Activated naive CD8-positive, alpha-beta T cell treated with anti-CD3 and anti-CD28 coated beads, Interleukin-2, amount 50 U/mL, for 24 hours (primary cell): ENCODE measurements at places on chromosomes 13 and 19.

DNA sequence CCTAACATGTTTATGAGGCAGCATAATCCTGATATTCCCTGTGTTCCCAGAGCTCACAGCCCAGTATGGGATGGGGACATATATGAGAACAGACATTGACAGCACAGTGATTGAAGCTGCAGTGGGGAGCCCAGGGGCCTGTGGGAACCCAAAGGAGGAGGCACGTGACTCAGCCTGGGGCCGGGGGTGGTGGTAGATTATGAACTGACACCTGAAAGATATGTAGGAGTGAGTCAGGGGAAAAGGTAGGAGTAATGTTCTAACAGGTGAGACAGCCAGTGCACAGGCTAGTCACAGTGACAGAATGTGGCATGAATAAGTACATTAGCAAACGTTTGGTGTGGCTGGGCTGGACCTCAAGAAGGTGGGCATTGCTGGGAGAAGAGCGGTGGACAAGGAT lies 29.0 kb downstream of the CKM start:
- H3K27me3 ChIP-seq = no peaks in the 10 kb centered on the region
- peaks cover 23% of the 10 kb centered on the region for H3K36me3 ChIP-seq
- DNase-seq = no peak
- H3K27ac ChIP-seq = no peak overlapping the region

- H3K4me1 ChIP-seq = peaks cover 2% of the 10 kb centered on the region
- H3K36me3 ChIP-seq = peaks cover 92% of the 10 kb centered on the region
- no peak overlapping the region for H3K27ac ChIP-seq
- H3K27me3 ChIP-seq = no peaks in the 10 kb centered on the region
Measured at GRCh38 chr19:36398571-36398970, 19.6 kb upstream of the ZFP14 start.

DNA sequence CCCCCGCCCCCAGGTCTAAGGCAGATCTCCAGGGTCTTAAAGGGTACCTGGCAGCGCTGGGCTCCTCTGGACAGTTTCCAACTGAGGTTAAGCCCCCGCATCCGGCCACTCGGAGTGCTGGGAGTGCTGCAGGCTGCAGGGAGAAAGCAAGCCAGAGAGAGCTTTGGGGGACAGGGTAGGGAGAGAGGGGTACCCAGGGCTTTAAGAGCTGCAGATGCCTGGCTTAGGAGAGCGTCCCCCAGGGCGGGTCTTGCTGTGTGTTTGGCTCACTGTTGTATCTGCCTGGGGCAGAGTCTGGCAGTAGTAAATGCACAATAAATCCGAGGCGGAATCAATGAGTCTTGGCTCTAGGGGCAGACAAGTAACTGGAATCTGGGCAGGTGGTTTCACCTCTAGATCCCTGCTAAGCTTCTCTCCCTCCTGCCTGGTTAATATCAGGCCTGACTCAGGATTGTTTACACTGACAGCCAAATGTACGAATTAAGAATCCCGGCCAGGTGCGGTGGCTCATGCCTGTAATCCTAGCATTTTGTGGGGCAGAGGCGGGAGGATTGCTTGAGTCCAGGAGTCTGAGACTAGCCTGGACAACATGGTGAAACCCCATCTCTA lies 798 bp upstream of the COX6B2 start:
- H3K4me1 ChIP-seq = peaks cover 18% of the 10 kb centered on the region
- H3K27ac ChIP-seq = no peak overlapping the region
- DNase-seq = no peak
- no peaks in the 10 kb centered on the region for H3K36me3 ChIP-seq

DNA sequence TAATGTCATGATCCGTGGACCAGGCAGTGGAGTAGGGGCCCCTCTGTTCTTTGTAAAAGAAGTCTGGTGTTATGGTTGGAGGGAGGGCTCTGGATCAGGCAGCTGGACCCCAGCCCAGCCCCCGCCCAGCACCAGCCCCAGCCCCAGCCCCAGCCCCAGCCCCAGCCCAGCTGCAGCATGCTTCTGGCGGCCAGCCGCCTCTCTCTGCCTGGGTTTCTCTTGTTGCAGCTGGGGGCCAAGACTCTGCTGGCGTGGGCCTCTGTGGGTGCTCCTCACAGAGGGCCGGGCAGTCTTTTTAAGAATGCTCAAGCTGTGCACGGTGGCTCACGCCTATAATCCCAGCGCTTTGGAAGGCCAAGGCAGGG lies 17.9 kb downstream of the DOT1L start:
- peaks cover 15% of the 10 kb centered on the region for H3K4me1 ChIP-seq
- H3K27ac ChIP-seq = no peak overlapping the region
- no peak for DNase-seq
- no peaks in the 10 kb centered on the region for H3K27me3 ChIP-seq

- H3K36me3 ChIP-seq = peaks cover 5% of the 10 kb centered on the region
- H3K4me3 ChIP-seq = no peak overlapping the region
- H3K27ac ChIP-seq = no peak overlapping the region
- no peak for DNase-seq
- H3K27me3 ChIP-seq = no peaks in the 10 kb centered on the region
- peaks cover 16% of the 10 kb centered on the region for H3K4me1 ChIP-seq
Measured at GRCh38 chr19:6103217-6103644, 7.1 kb downstream of the RFX2 start.

- H3K4me3 ChIP-seq = no peak overlapping the region
- no peak for DNase-seq
- no peak overlapping the region for H3K27ac ChIP-seq
- no peaks in the 10 kb centered on the region for H3K36me3 ChIP-seq
Measured at GRCh38 chr13:44347949-44348348, 25.7 kb upstream of the SERP2 start.

DNA sequence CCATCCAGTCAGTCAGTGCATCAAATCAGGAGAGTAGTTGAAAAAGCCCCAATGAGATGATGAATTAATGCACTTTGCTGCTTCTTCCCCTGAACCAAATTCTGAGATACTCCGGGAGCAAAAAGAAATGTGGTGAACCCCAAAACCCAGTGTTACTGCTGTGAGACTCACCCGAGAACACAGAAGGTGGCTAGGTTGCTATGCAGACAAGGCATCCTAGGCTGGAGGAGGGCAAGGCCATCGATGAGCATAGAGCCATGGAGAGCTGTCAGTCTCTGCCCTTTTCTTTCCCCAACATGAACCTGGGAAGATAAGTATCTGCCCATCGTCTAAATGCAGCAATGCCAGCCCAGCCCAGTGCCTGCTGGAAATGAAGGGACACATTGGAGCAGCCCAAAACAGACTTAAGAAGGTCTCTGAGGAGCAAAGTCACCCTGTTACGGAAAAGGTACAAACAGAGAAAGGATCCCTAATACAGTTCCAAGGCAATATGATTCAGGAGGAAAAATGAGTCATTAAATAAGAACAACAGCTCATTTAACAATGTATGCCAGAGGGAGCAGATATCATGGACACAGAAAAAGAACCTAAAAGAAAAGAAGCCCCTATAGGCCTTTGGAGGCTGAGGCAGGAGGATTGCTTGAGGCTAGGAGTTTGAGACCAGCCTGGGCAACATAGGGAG lies 272.0 kb downstream of the FOXO1 start:
- no peak for DNase-seq
- H3K27me3 ChIP-seq = no peaks in the 10 kb centered on the region
- H3K4me3 ChIP-seq = no peak overlapping the region
- peaks cover 16% of the 10 kb centered on the region for H3K4me1 ChIP-seq

DNA sequence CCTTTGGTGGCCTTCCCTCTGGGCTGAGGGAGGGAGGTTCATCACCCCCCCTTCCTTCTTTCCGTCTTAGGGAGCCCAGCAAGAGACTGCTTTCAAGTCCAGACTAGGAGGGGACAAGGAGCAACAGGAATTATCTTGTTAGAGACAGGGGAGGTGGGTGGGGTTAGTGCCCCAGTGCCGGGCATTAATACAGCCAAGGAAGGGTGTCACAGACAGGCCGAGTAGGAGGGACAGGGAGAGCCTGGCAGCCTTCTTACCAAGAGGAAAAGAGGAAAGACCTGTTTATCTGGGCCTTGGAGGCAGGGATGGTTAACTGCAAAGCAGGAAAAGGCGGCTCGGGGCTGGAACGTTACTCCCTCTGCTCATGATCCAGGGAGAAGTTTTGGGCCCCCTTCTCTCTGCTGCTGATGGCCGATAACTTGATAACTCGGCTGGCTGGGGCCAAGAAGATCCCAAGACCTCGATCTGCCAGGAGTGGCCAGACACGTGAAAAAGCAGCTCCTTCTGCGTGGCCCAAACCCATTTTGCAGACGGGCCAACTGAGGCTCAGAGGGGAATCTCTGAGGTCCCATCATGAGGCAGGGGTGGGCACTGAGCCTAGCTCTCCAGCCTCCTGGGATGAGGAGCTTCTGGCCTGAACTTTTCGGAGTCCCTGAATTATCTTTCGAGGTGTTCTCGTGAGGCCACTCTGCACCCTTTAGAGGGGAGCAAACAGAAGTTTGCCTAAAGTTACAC lies 79.3 kb downstream of the PTPRS start:
- DNase-seq = no peak
- H3K36me3 ChIP-seq = no peaks in the 10 kb centered on the region
- no peak overlapping the region for H3K4me3 ChIP-seq
- H3K4me1 ChIP-seq = no peaks in the 10 kb centered on the region
- H3K27me3 ChIP-seq = no peaks in the 10 kb centered on the region

DNA sequence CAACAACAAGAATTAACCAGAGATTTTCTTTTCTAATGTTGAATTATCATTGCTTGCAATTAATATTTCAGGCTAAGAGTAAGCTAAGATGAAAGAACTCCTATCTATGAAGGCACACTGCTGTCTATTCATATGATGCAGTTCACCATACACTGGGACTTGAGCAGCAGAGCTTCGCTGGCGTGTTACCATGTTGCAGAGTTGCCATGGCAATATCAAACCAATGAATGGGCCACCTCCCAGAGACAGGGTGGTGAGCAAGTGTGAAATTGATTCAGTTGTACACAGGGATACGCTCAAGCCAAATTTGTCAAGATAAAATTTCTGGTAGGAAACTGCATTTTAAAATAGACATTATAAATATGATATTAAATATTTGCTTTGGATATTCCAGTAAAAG lies 69.3 kb upstream of the MYO16 start:
- H3K36me3 ChIP-seq = no peaks in the 10 kb centered on the region
- DNase-seq = no peak
- no peak overlapping the region for H3K4me3 ChIP-seq
- no peak overlapping the region for H3K27ac ChIP-seq

- H3K4me1 ChIP-seq = peaks cover 3% of the 10 kb centered on the region
- no peak overlapping the region for H3K27ac ChIP-seq
- DNase-seq = peak; percentile 46
- peaks cover 21% of the 10 kb centered on the region for H3K27me3 ChIP-seq
- no peak overlapping the region for H3K4me3 ChIP-seq
Measured at GRCh38 chr19:29858000-29858596, 46.3 kb downstream of the CCNE1 start.

- H3K27me3 ChIP-seq = peaks cover under 1% of the 10 kb centered on the region
- no peaks in the 10 kb centered on the region for H3K4me1 ChIP-seq
- no peak overlapping the region for H3K4me3 ChIP-seq
- no peak overlapping the region for H3K27ac ChIP-seq
- DNase-seq = no peak
Measured at GRCh38 chr13:75860935-75861334, 224.8 kb downstream of the LMO7 start.

DNA sequence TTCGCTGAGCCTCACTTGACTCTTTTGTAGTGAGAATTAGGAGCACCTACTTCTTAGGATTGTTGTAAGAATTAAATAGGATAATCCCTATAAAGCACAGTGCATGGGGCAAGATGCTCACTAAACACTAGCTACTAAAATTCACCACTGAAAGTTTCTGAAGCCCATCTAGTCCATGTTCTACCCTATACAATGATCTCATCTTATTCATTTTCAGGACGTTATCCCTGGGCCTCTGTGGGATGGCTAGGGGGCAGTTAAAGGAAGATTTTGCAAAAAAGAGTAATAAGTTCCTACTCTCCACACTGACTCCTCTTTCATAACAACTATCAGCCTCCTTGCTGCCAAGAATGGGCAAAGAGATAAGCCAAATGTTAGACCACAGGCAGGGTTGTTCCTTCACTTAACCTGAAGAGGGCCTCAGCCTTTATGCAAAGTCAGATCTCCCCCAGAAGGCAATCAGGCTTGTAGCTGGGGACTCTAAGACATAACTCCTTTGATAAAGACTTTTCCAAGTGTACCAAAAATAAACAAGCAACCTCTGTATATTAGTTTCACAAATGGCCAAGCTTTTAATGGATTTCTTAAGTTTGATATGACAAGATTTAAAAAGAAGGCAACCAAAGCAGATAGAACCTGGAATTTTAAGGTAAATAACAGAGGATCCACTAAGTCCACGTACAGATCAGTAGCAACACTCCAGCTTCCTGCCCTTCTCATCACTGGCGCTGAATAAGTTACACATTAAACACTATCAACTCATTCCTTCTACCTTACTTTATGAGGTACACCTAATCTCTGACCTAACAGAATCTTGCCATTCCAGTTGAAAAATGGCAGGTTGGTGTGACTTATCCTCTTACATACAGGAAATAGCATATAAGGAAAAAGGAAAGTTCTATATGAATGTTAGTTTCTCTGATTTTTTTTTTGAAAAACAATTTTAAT lies 44.4 kb downstream of the ELF1 start:
- H3K36me3 ChIP-seq = peaks cover 17% of the 10 kb centered on the region
- H3K27ac ChIP-seq = peak overlapping the region; percentile 89
- peaks cover 96% of the 10 kb centered on the region for H3K4me1 ChIP-seq
- H3K4me3 ChIP-seq = peak overlapping the region; percentile 49

DNA sequence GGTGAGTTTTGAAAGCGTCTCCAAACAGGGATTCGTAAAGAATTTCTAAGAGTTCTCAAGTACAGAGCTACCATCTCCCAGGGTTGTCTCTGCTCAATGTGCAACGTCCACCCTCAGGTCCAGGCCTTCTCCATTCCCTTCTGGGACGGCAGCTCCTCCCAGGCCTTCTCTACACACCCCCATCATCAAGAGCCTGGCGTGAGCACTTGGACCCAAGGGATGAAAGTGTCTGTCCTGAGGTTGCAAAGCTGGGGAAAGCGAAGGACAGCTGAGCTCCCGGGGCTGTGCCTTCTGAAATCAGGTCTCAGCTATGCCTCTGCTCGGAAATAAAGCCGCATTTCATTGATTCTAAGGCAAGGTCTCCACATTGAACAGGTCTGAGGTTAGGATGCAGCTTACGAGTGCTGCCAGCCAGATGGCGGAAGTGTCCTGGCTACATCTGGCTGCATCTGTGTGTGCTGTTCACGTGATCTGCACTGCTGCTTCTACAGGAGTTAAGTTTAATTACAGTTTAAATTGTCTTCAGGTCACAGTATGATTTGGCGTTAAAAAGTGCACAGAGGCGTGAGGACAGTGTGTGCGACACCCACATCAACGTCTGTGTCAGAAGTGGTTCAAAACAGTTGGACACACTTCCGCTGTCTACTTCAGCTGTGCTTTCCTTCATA lies 27.0 kb upstream of the MIER2 start:
- H3K27ac ChIP-seq = no peak overlapping the region
- no peak for DNase-seq
- H3K4me1 ChIP-seq = no peaks in the 10 kb centered on the region
- no peak overlapping the region for H3K4me3 ChIP-seq
- peaks cover 21% of the 10 kb centered on the region for H3K27me3 ChIP-seq

GRCh38 chr13:113996081-113996911 lies 22.4 kb upstream of the C13orf46 start:
- H3K27ac ChIP-seq = no peak overlapping the region
- peaks cover 2% of the 10 kb centered on the region for H3K4me1 ChIP-seq
- no peak for DNase-seq
